Stimulated activated CD4-positive, alpha-beta T cell treated with anti-CD3 and anti-CD28 coated beads, Interleukin-2, amount 100 ng/mL, for 24 hours (primary cell): ENCODE measurements at places on chromosomes 1 and 21.

DNA sequence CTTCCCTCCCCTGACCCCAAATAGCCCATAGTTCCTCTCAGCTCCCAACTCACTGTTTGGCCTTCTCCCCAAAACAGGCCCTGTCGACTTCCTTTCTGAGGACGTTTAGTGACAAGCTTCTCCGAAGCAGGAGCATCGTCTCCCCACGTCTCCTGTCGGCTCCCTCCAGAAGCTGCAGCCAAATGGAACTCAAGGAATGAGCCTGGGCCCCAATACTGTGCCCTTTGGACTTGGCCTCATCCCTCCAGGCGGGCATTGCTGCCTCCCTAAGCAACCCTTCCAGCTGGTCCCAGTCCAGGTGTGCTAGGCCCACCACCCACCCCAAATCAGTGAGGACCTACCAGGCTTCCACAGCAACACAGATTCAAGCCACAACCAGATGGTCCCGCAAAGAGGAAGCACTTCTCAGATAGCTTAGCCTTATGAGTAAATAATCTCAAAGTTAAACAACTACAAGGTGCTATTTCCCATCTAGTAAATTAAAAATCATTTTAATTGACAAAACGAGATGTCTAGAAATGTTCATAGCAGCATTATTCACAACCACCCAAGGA lies 33.0 kb downstream of the ACOT7 start:
- no peak for DNase-seq

GRCh38 chr1:32716312-32717148 lies 14.0 kb upstream of the SYNC start:
- peak; percentile 73 for DNase-seq

DNA sequence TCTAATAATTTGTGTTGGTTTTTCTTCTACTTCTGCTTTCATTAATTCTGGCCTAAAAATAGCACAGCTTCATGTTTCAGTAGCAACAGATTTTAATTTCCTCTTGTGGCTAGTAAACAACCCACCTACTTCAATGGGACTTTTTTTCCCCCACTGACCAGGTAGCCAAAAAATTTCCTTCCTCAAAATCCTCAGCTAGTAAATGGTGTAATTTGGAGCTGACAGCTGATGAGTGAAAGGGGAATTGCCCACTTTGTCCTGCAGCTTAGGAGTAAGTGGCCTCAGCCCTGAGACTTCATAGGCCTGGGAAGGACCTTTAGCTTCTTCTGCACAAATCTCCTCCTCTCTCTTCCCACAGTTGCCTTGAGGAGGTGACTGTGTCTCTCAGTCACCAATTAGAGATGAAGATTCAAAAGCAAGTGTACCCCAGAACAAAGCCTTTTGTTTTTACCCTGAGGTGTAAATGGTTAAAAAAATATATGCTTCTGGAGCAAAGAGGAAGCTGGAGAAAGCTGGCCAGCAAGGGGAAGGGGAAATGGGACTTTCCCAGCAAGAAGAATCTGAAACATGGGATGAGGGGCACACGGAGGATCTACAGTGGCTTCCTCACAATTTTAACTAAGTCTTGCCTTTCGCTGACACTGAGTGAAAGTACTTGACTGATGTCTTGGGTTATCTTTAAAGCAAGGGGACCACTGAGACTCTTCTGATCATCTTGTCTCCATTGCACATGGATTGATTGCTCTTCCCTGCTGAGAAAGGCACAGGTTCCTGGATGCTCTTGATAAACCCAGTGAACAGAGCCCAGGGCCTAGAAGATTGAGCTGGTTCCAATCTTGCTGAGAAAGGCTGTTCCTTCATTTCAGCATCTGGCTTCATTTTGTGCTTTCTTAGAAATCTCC lies 35.8 kb upstream of the VCAM1 start:
- no peak for DNase-seq

DNA sequence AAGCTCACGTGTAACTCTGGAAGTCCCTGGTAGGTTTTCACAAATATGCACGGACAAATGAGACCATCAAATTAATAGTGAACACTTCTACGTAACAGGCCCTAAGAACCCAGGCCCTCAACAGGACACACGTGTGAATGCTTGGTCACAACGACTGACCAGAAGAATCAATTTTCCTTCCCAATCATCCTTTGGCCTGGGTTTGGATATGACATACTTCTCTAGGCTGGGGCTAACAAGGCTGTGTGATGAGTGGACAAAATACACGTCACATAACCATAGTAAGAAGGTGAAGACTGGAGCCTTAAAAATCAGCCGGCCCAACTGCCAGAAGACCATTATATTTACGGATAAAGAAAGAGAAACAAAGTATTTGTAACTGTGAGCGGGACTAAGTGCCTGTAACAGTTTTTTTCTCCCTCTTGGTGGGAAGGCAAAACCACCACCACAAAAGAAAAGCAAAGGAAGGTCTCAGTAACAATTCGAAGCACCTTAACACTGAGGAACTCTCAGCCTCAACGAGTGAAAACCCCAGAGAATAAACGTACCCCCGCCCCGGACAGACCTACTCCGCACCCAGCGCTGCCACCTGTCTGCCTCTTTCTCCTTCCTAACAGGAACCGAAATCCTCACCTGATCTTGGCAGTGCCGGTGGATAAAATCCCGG lies 450 bp downstream of the SDE2 start:
- no peak for DNase-seq

DNA sequence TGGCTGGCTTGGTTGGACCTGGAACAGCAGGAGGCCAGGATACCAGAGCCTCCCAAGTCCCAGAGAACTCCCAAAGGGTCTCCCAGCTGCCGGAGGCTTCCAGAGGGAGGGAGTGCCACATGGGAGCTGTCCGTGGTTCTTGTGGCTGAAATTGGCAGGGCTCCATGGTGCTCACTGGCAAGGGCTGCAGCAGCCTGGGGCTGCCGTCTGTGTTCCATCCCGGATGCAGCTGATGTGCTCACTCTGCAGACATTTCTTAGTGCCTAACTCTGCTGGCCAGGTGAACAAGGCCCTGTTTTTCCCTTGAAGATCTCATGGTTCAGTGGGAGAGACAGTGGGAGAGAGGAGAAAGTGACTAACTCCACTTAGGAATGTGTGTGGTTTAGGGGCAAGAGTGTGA lies 261.1 kb downstream of the CAMTA1 start:
- no peak for DNase-seq

- no peak for DNase-seq
These were observed 59.8 kb downstream of the CAPN2 start for GRCh38 chr1:223771814-223772770.

DNA sequence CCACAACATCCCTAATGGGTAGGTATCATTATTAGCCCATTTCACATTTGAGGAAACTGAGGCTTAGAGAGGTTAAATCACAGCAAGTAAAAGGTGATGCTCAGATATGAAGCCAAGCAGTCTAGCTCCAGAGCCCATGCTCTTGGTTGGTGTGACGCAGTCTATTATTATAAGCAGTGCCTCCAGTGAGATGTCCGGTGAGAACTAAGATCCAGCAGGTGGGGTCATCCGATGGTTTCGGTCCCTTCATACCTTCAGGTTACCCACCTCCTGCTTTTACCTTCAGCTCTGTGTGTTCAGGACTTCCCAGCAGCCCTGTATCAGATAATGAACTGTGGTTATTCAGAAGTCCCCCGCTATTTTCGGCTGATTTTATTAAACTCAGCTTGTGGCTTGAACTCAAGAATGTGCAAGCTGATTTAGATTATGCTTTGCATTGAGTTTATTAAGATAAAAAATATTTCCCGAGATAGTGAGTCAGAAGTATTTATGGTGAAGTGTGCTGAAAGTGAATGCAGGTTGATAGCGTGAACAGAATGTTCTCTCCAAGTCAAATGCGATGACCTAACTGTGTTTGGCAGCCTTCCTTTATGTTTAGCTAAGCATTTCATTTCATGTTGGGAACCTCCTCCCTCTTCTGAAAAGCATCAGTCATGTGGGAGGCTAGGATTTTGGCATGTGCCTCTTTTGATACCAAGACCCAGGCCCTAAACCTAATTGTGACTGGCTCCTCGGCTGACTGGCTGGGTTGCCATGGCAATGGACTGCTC lies 160.9 kb upstream of the UBE2U start:
- DNase-seq = no peak

- DNase-seq = no peak
These were observed 137.1 kb upstream of the USP24 start for GRCh38 chr1:55352080-55352810.

GRCh38 chr1:225209153-225209552 lies 218.7 kb downstream of the LBR start:
- DNase-seq = no peak

GRCh38 chr21:34185026-34185750 lies 111.8 kb downstream of the MRPS6 start:
- DNase-seq = no peak

DNA sequence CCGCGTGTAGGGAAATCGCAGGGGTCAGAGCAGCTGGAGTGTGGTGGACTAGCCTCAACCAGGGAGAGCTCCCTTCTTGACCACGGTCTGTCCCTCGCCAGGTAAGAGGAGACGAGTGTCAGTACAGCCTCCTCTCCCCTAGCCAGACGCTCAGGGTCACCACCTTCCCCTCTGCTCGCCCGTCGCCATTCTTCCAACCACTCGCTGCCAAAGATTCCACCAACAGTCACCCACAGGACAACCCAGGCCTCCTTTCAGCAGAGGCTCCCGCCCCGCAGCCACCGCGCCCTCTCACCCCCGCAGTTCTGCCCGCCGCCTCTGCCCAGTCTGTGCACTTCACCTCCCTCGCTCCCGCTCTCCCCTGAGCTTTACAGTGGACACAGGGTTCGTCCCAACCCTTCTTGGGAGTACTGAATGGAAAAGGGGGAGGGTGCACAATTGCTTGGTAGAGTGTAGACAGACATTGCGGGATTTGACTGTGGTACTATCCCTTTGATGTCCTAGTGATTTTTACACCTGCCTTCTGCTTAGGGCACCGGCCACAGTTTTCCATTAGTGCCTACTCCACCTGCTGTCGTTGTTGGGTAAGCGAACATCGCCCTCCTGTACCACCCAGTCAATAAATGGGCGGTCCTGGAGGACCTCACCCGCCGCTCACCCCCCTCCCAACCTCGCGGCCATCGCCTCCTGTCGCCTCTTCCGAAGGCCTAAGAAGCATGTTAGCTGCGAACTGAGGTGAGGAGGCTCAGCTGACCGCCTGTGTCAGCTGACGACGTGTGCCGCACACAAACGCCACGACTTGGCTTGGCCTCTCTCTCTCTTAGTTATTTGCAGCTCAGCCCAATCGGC lies 9.2 kb upstream of the NBPF11 start:
- DNase-seq = no peak

DNA sequence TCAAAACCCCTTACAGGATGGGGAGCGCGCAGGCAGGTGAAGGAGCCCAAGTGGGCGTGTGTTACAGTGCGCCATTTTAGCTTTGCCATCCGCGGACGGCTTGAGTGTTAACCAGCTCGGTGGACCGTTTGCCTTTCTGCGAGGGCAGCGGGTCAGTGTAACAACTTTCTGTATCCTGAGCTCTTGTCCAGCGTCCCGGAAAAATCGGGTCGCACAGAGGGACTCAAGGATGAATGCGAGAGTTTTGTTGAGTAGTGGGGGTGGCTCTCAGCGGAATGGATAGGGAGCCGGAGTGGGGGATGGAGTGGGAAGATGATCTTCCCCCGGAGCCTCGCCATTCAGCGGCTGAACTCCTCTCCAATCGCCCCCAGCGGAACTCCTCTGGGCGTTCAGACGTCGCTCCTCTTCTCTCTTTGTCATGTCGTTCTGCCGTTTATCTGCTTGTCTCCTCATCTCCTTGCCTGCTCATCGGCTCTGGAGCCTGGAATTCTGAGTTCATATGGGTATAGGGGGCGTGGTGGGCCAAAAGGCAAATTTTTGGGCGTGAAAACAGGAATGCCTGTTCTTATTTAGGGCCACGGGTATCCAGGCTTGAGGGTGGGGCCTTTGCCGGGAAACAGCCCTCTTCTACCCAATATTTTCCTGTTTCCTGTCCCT lies 295.4 kb downstream of the CTH start:
- DNase-seq = no peak

DNA sequence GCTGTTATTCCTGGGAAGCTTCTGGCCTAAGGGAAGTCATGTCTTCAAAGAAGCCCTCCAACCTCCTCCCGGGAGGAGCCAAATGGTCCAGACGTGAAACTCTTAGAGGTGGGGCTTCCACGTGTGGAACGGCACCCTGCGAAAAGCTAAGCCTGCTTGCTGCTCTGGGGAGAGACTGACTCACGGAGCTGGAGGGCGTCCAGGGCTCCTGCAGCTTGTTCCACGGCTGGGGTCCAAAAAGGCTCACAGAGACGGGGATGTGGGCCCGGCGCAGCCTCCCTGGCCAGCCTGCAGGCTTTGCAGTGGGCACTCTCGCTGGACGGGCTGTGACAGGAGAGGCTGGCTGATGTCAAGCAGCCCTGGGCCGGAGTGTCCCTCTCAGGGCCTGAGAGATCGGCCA lies 105.1 kb downstream of the COLGALT2 start:
- no peak for DNase-seq

DNA sequence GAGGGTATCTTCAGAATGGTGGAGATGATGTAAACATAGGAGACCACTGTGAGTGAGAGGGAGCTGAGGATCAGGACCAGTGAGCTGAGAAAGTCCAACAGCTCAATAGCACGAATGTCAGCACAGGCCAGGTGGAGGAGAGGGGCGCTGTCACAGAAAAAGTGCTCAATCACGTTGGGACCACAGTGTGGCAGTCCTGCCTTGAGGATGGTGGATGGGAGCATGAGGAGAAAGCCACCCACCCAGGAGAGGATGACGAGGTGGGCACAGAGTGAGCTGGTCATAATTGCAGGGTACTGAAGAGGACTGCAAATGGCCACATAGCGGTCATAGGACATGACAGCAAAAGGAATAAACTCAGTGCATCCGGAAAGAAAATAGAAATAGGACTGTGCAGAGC lies 8.1 kb downstream of the OR11L1 start:
- DNase-seq = no peak

- DNase-seq = no peak
These were observed 547 bp downstream of the PDPN start for GRCh38 chr1:13583966-13584791.

GRCh38 chr1:163084330-163084729 lies 15.2 kb downstream of the RGS4 start:
- DNase-seq = no peak

DNA sequence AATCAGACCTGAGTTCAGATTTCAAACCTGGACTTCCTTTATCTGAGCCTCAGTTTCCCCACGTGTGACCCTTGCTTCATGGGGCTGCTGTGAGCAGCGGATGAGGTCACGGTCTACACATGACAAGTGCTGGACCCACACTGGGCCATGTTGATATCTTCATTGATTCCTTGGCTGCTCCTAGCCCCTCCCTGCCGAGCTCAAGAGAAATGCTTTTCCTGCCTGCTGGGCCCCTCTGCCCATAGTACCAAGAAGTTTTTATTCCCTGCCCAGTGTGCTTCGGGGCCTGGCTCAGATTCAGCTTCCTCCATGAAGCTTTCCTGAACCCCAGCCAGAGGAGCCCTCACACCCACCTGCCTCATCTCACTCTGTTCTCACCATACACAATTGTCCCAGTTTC lies 181.6 kb downstream of the PTPRU start:
- no peak for DNase-seq
